ENCODE measurements at places on chromosomes 2 and 18. TPM values are rescaled to one million over a fixed set of nuclear protein-coding genes. Genes with fewer than 3 reads are reported as not detected.

The GALNT14 gene
- 6.9 TPM for polyA plus RNA-seq

The ACKR3 gene
- 24.1 TPM for polyA plus RNA-seq

The BMP10 gene
- polyA plus RNA-seq: not detected

The NHEJ1 gene
- 18.5 TPM for polyA plus RNA-seq

DNA sequence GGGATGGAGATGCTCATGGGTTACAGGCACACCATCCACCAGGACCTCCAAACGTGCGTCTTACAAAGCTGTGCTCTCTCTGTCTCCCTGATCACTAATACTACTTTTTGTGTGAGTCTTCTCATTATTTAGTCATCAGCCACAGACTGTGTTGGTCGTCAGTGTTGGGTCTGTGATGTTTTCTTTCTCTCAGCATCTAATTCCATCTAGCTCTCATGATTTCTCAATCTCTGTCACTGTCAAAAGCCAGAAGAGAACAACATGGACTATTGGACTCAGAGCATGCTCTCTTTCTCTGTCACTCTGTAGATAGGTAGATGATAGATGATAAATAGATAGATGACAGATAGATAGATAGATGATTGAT is 6.0 kb upstream of the ARL4C start:
- no peak for DNase-seq
